ENCODE measurements at places on chromosomes 4 and X. TPM values are rescaled to one million over a fixed set of nuclear protein-coding genes. Genes with fewer than 3 reads are reported as not detected.

The F8A2 gene
- not detected for total RNA-seq

The ATP2B3 gene
- total RNA-seq = 0.08 TPM

The PLXNB3 gene
- total RNA-seq = 5.0 TPM

The HTRA3 gene
- 14.4 TPM for total RNA-seq

The OSTC gene
- total RNA-seq = 104 TPM
